H7 (cell line): ENCODE measurements at places on chromosomes 16 and 17.

DNA sequence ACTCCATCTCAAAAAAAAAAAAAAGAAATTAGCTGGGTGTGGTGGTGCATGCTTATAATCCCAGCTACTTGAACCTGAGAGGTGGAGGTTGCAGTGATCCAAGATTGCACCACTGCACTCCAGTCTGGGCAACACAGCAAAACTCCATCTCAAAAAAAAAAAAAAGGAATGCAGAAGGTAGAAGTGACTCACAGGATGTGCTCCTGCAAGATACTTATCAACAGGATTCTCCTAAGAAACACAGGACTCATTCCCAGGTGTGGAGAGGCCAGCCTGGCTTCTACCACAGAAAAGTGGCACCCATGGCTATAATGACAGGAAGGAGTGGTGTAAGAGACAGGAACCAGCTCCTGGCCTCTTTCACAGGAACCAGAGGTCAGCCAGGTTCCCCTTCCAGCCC lies 13.8 kb downstream of the ELMO3 start:
- no peak for DNase-seq

DNA sequence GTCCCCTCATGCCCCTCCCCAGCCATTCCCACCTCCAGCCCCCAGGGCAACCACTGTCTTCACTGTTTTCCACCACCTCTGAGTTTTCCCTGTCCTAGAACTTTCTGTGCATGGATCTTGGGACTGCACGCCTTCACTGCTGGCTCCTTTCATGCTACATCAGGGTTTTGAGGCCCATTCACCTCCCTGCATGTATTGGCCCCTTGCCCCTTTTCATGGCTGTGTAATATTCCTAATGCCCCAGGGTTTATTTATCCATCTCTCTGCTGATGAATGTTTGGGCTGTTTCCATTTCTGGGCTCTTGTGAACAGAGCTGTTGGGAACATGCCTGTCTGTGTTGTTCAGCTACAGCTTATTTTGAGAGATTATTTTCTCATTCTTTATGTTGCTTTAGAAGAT lies 205.0 kb downstream of the RBFOX3 start:
- no peak for DNase-seq

- no peak for DNase-seq
These were observed 7.4 kb upstream of the ZNF469 start for GRCh38 chr16:88375236-88375975.

- DNase-seq, result peak; percentile 75
These were observed 1.4 kb upstream of the VAMP2 start for GRCh38 chr17:8163978-8164814.

DNA sequence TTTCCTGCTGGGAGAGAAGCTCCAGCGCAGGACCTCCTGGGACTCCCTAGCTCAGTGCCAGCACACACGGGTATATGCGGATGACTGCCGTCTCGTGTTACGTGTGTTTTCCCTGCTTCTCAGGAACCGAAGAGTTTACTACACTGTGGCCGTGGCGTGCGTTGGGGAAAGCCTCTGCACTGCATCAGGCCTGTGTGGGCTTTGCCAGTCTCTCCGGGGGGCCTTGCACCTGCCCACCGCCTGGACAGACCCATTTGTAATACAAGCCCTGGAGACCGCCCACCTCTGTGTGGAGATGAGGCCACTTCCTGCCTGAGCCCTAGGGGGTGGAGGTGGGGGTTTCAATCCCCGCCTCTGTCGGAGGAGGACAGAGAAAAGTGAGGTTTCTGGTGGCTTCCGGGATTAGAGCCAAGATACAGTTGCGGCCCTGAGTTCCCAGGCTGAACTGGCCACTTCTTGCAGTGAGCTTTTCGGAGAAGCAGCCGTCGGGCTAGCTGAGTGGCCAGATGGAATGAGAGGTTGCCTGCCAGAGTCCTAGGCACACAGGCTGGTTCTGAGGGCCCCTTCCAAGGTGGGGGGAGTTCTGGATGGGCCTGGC lies 43.4 kb upstream of the GSE1 start:
- peak; percentile 92 for DNase-seq

DNA sequence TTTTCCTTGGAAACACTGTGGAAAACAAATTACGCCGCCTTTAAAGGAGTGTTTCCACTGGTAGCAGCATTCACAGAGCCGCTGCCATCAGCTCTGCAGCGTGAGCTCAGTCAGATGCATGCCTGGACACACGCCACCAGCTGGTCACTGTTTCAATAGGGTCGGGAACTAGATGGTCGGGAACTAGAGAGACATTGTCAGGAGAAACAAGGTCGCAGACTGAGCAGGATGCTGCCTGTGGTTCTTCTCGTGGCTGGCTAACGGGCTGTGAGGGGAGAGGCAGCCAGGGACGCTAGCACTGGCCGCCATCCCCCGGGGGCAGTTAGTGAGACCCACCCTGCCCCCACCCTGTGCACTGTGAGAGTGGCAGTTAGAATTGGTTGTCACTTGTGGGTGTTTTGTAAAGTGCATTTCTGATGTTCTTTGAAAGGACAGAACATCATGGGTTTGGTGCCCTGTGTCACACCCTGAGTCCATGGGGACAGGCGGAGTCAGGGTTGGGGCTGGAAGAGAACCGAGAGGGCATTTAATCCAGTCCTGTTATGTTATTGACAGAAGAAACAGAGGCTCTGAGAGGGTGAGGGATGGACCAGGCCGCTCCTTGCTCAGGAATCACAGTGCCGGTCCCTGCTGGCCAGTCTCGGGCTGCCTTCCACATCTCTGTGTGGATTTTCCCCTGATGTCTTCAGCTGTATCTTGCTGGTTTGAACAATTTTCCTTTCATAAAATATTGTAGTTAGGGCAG lies 86.3 kb downstream of the SPECC1 start:
- peak; percentile 76 for DNase-seq

- DNase-seq, result no peak
These were observed 5.3 kb downstream of the XYLT1 start for GRCh38 chr16:17465460-17465859.

DNA sequence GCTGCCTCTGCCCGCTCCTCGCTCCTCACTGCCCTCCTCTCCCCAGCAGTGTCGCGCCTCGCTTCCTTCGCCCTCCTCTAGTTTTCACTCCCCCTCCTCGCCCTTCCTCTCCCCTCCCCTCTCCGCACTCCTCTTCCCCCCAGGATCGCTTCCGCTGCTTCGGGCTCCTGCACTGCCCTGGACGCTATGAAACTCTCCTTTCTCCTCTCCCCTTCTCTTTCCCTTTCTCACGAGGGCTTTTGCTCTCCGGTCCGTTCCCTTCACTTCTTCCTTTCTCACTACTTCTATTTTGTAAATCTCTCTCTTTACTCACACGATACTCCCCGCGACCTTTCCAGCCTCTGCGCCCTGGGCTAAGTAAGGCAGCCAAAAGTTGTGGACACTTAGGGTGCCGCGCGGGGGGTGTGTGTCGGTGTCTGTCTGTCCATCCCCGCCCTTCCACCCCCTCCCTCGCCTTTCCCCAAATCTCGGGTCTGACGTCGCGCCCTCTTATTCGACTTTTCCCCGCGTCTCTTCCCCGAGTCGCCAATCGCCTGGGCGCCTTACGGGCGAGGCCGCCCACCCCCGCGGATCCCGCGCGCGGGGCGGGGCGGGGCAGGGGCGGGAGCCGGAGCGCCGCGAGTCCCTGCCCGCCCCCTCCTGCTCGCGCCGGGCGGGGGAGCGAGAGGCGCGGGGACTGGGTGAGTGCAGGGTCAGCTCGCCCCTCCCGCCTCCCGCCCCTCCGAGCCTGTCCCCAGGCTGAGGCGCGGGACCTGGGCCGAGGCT lies at the start of gene IRX3:
Gene IRX3, minus strand, starts transcription at position 422 of the 765 bp plus-strand sequence. CDS start 737 bp downstream, outside the sequence.
- peak; percentile 96 for DNase-seq

DNA sequence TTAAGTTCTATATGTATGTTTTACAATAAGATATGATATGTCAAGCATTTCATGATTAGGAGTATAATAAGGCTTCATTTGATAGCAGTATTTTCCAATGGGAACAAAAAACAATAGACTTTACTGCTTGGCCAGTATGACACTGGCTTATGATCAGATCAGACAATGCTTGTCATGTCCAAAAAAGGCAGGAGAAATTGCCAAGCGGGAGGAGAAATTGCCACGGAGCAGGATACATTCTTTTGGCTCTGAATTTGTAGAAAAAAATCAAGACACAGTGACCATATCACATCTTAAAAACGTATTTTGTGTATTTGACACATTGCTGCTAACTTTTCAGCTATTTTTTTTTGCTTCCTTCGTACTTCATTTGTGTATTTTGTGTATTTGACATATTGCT lies 404.1 kb downstream of the CNTNAP4 start:
- DNase-seq, result no peak

- DNase-seq, result peak; percentile 81
These were observed 33.8 kb upstream of the SBK1 start for GRCh38 chr16:28258567-28258966.

- peak; percentile 41 for DNase-seq
These were observed 7.8 kb upstream of the CCL15 start for GRCh38 chr17:36008998-36009665.

GRCh38 chr16:83974475-83974874 lies 6.4 kb downstream of the NECAB2 start:
- no peak for DNase-seq

GRCh38 chr16:82522026-82522425 lies 104.7 kb upstream of the CDH13 start:
- no peak for DNase-seq

DNA sequence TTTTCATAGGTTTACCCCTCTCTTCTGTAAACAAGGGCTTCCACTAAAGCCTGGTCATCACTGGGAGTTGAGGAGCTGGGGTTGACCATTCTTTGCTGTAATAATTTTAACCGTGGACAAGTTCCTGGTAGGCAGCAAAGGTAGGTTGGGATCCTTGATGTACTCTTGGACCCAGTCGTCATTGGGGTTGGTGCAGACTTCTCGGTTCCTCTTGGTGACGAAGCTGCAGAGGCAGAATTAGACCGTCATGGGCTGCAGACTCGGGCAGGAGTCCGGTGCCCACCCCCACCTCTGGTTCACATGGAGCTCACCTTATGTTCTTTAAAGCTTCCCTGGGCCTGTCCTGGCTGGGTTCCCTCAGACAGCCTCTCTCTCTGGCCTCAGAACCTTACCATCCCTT lies 3.8 kb downstream of the CCL16 start:
- DNase-seq, result no peak

DNA sequence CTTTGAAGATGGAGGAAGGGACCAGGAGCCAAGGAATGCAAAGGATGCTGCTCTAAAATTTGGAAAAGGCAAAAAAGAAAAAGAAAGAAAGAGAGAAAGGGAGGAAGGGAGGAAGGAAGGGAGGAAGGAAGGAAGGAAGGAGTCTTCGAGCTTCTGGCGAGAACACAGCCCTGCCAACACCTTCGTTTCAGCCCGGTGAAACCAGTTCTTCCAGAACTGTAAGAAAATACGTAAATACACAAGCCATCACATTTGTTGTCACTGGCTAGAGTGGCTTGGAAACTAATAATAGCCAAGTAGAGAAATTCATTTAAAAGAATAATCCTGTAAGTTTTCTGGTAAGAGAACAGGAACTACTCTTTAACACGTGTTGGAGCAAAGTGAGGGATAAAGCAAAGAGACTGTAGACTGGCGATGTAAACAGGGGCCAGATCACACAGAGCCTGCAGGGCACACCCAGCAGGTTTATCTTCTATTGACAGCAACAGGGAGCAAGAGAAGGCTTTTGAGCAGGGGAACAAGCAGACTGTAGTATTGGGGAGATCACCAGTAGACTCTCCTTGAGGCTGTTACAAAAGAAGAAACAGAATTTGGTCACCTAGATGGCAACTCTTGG lies 188.7 kb upstream of the MPHOSPH6 start:
- DNase-seq, result no peak

GRCh38 chr17:53314521-53314920 lies 508.2 kb upstream of the KIF2B start:
- no peak for DNase-seq

DNA sequence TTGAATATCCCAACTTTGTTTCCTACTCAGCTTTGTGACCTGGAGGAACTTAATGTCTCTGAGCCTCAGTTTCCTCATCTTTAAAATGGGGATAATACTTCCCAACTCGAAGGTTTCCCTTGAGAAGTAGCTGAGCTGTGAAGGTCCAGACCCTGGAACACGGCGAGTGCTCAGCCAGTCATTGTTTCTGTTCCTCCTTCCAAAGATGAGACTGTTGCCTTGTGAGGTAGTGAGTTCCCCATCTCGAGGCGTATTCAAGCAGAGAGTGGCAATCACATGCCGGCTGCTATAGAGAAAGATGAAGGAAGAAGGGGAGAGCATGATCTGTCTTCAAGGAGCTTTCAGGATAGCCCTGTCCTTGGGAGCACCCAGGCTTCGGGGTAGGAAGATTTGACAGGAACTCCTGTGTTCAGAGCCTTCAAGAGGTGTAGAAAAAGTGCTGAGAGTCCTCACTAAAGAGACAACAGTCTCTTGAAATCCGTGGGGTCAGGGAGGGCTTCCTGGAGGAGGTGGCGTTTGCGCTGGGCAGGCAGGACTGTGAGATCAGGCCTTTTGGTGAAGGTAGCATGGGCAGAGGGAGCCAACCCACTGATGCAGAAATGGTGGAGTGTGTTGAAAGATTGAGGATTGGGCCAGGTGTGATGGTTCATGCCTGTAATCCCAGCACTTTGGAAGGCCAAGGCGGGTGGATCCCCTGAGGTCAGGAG lies 27.2 kb downstream of the SPNS2 start:
- DNase-seq, result no peak

DNA sequence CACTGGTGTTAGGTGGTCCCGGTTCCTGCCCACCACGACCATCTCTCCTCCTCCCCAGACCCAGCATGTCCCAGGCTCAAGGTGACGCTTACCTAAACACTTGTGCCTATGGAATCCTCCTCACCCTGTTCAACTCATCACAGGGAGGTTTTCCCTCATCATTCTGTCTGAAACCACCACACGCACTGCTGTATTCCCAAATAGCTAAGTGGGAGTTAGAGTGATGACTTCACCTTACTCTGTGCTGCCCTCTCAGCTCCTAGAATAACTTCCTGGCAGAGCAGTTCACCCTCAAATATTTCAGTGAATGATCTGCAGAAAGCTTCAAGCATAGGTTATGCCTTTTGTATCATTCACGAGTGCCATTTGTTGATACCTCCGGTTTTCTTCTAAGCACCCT lies 216.5 kb downstream of the CPPED1 start:
- no peak for DNase-seq

- peak; percentile 56 for DNase-seq
These were observed 39.0 kb upstream of the AKAP1 start for GRCh38 chr17:57045868-57046704.

DNA sequence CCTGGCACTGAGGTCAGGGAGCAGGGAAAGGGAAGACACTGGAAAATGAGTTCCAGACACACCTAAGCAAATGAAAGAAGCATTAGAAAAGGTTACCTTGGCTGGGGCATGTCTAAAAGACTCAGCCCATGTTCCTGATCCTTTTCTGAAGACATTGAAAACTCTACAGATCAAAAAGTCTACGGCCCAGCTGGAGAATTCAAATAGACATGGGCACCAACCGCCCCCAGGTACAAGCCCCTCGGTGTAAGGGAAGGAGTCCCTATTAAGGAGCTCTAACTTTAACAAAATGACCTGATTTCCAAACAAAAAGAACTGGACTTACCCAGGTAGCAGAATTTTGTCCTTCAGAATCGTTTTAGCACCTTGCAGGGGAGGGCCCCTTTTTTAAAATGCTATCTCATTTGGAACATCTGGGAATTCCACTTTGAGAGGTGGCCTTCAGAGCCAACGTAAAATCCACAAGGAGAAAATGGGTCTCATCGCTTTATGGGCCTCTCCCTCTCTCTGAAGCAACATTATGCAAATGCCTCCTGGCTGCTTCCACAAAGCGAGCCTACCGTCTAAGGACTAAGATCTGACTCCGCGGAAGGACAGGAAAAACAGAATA lies 43.6 kb upstream of the RBFOX3 start:
- no peak for DNase-seq

- no peak for DNase-seq
These were observed 435 bp downstream of the RAB40C start for GRCh38 chr16:590188-590814.

GRCh38 chr16:73560497-73560896 lies 512.6 kb upstream of the ZFHX3 start:
- DNase-seq, result no peak

- no peak for DNase-seq
These were observed 3.6 kb downstream of the CPD start for GRCh38 chr17:30382345-30382744.
